ENCODE measurements at places on chromosomes 6 and 20.

GRCh38 chr20:2165871-2166270 lies 64.2 kb downstream of the STK35 start:
- no peak for DNase-seq

- no peak for DNase-seq
Measured at GRCh38 chr6:133977983-133978895, 25.2 kb downstream of the TBPL1 start.

GRCh38 chr6:157461000-157461915 lies 80.3 kb downstream of the ZDHHC14 start:
- DNase-seq, result peak; percentile 46

- no peak for DNase-seq
Measured at GRCh38 chr20:62875419-62876361, 14.1 kb upstream of the TCFL5 start.

DNA sequence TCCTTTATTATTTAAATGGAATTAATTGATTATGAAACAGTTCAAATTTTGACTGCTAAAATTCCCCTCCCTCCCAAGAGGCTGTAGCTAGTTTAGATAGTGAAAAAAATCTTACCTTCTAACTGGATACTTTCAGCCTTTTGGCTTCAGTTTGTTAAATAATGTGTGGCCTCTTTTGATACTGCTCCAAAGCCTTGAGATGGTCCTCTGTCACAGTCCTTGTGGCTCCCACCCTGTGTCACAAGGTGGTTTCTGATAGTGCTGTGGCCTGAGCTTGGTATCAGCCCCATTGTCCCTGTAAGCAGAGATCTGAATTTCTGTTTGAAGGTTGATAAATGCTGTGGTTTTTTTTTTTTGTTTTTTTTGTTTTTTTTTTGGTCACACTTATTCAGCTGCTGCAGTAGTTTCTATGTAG lies 20.8 kb downstream of the PANK2 start:
- DNase-seq, result no peak

GRCh38 chr6:3516092-3516491 lies 59.2 kb upstream of the SLC22A23 start:
- DNase-seq, result no peak

- DNase-seq, result no peak
Measured at GRCh38 chr20:54115172-54115854, 44.9 kb upstream of the BCAS1 start.

- DNase-seq, result no peak
Measured at GRCh38 chr6:166853371-166854325, 102.7 kb downstream of the RNASET2 start.

Data from stimulated activated CD4-positive, alpha-beta T cell treated with anti-CD3 and anti-CD28 coated beads, Interleukin-2, amount 100 ng/mL, for 48 hours (primary cell).